Femur (tissue), 1 donor: ENCODE measurements at places on chromosomes 3 and 15.

GRCh38 chr15:79248183-79248582 lies 34.3 kb upstream of the ANKRD34C start:
- DNase-seq: no peak

- no peak for DNase-seq
Measured at GRCh38 chr3:141529717-141530414, 43.0 kb downstream of the RASA2 start.

DNA sequence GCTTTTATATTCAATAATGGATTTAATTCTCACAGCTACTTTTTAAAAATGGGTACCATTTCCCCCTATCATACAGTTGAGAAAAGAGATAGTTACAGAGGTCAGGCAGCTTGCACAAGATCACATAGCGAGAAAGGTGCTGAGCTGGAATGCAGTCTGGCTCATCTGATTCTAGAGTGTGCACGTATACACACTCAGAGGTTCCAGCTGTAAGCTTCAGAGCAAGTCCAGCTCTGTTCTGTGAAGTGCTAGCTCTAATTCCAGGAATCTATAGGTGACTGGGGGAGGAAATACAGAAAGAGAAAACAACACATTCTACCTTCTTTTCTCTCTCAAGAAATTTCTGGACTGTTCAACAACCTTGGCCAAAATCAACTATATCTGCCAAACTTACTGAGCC lies 318.7 kb downstream of the FOXP1 start:
- no peak for DNase-seq

DNA sequence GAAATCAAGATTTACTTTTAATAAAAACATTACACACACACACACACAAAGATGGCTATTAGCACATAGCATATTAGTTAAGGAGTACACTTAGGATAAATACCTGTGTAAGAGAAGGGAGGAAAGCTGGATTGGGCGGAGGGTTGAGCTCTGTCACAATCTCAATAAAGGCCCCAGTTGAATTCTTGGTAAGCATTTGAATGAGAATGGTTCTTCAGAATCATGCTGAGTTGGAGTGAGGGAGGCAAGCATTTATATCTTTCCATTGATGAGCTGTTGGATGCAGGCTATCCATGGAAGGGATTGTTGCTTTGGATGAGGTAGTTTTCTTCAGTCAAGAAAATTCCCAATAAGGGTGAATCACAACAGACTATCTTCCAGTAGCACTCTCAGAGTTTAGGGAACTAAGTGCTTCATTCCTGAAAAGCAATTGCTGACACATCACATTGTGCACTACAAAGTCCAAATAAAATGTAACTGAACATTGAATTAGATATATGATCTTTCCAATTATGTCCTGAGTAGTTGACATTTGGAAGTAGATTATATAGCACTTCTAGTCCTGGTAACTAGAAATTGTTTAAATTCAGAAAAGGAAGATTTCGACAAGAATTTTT lies 95.7 kb downstream of the SUCNR1 start:
- no peak for DNase-seq

- DNase-seq: no peak
Measured at GRCh38 chr3:134798681-134799311, 3.7 kb downstream of the EPHB1 start.

GRCh38 chr15:74530771-74531143 lies 10.3 kb upstream of the ARID3B start:
- DNase-seq: no peak

DNA sequence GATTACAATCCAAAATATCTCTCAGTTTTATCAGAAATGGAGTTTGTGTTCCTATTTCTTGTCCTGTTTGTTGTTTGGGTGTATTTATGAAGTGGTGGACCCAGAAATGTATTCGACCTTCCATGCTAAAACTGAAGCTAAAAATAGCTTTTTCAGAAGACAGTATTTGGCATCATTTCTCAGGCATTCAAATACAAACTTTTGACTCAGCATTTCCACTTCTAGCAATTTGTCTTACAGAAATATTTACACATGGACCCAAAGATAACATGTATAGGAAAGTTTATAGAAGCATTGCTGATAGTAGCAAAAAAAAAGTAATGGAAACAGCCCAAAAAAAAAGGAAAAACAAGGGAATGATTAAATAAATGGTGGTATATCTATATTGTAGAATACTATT lies 156.3 kb downstream of the HCN4 start:
- no peak for DNase-seq

DNA sequence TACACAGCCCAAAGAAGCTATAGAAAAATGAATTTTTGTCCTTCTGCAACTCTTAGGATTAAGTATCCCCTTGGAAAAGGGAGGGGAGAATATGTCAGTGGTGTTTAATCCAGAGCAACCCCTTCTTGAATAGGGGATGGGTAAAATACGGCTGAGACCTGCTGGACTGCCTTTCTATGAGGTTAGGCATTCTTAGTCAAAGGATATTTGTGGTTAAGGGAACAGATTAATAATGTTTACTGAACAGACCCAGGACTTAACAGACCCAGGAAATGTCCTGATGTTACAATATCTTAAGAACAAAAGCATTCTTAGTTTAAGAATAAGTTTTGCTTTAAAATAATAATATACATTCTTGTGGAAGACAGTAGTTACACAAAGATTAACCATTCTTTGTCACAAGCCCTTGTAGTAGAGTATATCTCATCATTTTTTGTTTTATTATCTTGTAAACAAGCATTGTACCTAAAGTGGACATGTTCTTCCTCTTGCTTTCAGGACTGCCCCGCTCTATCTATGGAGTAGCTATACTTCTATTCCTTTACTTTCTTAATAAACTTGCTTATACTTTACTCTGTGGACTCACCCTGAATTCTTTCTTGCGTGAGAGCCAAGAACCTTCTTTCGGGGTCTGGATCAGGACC lies 43.8 kb upstream of the B3GALNT1 start:
- no peak for DNase-seq

GRCh38 chr15:69823223-69823907 lies 274.4 kb downstream of the TLE3 start:
- no peak for DNase-seq

GRCh38 chr15:25905140-25905539 lies 42.0 kb upstream of the ATP10A start:
- DNase-seq: no peak
